ENCODE measurements at places on chromosomes 6 and 20.
A peak's percentile ranks its signal among the peaks of the same experiment; 100 is the strongest.

DNA sequence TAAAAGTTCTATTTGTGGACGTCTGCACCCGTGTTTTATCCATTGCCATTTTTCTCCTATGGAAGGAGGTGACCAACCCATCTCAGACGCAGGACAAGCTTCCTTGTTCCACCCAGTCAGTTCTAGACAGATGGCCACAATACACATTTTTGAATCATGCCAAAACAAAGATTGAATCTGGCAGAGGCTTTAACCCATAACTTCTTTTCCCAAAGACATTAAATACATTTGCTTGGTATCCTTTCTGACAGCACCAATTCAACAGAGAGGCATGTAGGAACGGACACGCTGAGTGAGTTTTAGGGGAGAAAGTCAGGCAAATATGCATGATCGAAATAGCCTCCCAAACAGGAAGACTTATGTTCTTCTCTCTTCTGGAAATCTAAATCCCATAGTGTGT, 552.7 kb upstream of the AGPAT4 start:
- DNase-seq = no peak

DNA sequence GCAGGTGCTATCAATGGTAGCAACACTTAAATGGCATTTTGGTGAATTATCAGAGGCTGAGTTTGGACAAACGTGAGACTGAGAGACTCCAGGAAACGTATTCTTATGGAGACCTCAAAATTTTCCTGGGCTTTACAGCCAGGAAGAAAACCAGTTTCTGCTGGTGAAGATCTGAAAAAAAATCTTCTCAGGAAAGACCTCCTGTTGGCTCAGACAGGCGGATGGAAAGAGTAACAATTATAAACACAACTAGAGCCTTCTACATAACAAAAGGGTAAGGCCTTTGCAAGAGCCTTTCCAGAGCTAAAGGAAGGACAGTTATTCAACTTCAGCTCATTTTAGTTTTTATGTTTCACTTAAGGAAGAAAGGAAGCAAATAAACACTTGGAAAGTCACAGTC, 274.4 kb downstream of the THBS2 start:
- no peak for DNase-seq

DNA sequence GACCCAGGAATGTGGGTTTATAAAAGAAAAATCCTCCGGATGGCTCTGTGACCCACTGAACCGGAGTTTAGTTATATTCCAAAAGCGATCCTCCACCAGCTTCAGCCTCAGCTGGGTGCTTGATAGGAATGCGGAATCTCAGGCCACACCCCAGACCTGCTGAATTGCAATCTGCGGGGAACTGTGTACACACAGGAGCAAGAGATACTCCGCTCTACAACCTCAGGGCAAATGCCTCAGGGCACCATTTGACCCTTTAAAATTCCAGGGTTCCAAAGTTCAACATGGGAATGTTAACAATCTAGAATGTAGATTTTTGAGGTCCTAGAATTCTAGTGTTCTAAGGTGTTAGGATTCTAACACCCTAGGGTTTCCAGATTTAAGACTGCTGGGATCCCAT, 10.8 kb downstream of the BPIFA2 start:
- DNase-seq = no peak

DNA sequence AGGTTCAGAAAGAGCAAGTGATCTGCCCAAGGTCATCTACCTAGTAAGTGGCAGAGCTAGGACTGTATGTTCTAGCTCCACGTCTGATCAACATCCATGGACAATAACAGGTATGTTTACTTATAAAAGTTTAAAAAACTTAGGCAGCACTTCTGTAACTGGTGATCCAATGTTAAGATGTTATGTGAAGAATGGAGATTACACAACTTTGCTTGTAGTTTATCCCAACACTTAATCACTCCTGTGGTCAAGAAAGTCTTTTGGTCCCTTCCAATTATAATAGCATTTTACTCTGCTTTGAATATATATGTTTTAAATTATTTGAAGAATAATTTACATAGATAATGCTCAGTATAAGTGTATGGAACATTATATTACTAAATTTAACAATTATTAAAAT, 4.8 kb downstream of the FBXO30 start:
- no peak for DNase-seq

- DNase-seq = no peak
These were observed 48.2 kb downstream of the ZNF292 start for GRCh38 chr6:87203448-87204023.

DNA sequence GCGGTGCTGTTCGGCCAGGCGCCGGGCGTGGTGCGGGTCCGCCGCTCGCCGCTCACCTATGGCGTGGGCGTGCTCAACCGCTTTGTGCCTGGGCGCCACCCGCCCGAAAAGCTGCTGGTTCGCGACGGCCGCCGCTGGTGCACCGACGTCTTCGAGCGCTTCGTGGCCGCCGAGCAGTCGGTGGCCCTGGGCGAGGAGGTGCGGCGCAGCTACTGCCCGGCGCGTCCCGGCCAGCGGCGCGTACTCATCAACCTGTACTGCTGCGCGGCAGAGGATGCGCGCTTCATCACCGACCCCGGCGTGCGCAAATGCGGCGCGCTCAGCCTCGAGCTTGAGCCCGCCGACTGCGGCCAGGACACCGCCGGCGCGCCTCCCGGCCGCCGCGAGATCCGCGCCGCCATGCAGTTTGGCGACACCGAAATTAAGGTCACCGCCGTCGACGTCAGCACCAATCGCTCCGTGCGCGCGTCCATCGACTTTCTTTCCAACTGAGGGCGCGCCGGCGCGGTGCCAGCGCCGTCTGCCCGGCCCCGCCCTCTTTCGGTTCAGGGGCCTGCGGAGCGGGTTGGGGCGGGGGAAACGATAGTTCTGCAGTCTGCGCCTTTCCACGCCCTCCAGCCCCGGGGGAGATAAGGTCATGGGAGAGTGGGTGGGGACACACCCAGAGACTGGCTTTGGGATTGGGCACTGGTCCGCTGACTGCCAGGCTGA, 15.7 kb downstream of the ADISSP start:
- DNase-seq = no peak

DNA sequence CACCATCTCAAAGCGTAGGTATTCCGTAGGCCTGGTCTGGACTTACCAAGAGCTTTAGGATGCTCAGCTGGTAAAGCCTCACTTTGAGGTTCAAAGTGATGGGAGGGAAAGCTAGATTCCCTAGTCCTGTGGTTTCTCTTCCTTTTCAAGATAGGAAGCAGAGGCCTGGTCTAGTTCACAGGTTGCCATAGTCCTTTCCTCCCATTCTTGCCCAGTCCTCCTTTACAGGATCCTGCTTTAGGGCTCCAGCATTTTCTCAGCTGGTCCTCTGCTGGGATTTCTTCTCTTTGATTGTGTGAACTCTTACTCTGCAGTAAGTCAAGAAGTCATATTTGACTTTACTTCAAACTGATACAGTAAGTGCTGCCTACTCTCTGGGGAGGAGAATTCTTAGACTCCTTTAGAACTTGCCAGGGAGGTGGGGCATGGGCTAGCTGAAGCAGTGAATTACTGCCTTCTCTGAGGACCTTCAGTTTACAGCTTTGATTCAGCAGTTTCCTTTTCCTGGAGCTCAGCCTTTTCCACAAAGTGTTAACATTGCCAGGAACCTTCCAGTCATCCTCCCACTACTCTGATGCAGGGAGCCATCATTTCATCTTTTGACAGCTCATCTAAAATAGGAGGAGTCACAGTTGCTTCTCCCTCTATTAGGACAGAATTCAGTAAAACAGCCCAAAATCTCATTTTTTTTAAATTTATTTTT, 42.8 kb upstream of the PLCG1 start:
- no peak for DNase-seq

DNA sequence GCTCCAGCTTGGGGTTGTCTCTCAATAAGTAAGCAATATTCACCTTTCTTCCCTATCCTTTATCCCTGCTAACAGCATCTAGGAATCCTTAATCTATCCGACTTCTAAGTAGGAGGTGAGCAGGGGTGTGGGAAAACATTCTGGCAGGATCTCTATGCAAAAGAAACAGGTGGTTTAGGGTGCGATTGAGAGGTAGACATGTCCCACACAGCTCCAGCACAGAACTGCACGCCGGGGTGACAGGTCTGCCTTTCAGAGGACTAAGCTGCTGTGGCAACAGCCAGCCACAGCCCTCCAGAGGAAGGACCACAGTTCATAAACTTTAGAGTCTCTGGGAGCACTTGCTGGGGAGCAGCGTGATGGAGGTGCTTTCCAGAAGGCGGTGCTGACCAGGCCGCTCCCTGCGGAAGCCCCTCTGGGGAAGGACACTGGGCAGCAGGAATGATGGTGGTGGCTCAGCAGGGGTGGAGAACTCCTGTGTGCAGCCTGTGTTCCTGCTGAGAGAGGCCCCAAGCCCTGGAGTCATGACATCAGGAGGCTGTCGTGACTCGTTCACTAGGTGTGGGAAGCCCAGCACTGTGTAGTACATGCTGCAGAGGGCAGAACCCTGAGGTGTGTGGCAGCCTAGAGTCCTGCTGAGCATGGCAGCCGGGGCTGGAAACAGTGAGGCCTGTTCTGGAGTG, 509.6 kb downstream of the PRKN start:
- no peak for DNase-seq

DNA sequence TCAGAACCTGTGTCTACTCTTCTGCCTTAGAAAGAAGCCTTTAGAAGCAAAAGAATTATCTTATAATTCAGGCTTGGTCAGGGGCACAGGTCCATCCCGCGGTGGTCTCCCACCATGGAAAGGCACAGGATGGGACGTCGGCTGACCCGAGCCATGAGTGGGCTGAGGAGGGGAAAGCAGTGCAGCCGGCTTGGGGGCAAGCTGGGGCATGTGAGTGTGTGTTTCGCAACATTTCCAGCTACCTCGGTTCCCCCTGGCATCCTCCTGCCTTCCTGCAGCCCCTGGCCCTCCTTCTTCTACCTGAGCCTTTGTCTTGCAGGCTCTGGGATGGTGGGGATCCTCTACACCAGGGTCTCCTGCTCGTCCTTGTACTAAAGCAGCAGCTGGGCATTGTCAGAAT, 29.1 kb upstream of the FOXC1 start:
- DNase-seq = no peak

DNA sequence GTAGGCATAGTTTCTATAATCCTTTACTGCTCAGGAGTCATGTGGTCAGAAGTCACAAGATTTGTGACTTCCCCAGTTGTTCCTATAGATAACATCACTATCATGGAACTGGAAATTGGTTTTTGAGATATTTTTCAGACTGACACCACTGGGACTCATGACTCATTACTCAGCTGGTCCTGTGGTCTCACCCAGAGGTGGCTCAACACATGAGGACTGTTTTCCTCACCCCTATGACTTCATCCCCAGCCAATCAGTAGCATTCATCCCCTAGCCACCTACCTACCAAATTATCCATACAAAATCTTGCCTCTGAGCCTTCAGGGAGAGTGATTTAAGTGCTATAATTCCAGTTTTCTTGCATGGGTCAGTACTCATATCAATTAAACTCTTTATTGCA, 1217.7 kb downstream of the EPHA7 start:
- DNase-seq = no peak

DNA sequence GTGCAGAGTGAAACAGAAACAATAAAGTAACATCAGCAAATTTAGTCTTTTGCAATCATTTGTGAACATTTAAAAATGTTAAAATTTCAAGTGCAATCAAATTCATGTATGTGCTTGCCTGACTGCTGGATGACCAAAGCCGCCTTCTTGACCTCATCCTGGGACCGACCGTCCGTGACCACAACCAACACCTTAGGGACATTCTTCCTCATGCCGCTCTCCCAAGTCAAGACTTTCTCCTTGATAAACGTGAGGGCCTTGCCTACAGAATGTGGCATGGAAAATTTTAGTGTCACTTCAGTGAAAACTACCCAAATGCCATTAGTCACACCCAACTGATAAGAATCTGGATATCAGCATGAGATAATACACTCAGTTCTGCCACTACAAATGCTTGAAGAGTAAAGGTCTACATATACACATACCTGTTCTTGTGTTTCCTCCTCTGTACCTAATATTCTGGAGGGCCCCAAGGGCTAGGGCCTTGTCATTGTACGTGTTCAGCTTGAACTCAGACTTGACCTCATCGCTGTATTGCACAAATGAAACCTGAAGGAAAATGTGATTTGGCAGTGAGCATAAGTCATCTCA, 86.8 kb downstream of the COL12A1 start:
- DNase-seq = no peak

DNA sequence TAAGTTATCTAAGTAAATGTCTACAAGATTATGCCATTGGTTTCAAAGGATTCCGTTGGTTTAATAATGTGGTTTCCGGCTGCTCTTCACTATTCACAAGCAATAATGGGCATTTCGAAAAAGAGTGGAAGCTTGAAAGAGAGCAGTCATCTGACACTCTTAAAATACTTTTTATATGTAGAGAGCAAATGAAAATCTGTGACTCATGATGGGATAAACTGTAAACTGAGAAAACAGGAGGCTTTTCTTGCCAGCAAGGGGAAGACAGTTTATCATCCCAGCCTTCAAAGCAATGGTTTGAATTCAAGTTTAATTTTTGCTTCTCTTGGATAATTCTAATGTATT, 145.7 kb downstream of the KHDC1L start:
- peak; percentile 55 for DNase-seq

DNA sequence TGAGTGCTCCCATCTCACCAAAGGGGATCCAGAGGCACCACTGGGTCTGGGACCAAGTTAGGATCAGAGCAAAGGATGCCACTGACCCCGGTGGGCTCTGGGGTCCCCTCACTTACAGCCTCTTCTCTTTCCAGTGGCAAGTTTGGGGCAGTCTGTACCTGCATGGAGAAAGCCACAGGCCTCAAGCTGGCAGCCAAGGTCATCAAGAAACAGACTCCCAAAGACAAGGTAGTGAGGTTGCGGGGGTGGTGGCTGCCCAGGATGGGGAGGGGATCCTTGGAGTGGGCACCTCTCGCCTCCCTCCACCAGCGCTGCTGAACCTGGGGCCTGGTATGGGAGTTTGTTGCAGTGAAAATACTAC, 4.9 kb downstream of the MYLK2 start:
- no peak for DNase-seq

- no peak for DNase-seq
These were observed 87.9 kb upstream of the BMP5 start for GRCh38 chr6:55963301-55963700.

DNA sequence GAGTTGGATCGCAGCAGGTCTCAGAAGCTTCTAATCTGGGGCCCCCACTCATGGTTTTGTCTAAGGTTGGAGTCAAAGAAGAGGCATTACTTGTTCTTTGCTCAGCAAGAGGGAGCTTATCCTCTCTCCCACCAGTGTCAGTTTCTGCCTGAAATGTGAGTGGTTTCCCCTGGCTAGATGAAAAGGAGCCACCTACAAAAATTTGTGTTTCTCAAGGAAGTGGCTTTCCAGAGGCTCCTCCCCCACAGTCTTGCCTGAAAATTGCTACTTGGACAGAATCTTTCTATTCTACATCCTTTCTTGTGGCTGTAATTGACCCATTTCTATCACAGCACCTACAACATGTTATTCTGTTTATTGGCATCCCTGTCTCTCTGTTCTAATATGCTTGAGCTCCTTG, 37.9 kb downstream of the SCML4 start:
- no peak for DNase-seq

GRCh38 chr20:45783656-45784294, 7.9 kb downstream of the WFDC3 start:
- no peak for DNase-seq

Measured in AG04449 (cell line).